ENCODE measurements at places on chromosomes 16 and 17.

DNA sequence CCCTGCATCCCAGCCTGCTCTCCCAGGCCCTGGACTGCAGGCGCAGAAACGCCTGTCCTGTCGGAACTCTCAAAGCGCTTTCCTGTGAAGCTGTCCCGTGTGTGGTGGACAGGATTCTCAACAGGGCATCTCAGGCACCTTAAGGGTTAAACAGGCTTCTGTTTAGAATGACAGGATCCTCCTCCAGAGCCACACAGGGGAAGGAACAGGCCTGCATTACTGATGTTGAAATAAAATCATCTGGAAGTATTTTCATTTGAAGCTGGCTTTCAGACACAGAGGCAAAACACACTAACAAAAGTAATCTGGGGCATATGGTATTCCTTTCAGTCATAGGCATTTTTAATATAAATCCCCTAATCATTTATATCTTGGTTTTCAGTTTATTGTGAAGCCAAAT is 7.4 kb downstream of the HS3ST3A1 start:
- DNase-seq, result no peak

DNA sequence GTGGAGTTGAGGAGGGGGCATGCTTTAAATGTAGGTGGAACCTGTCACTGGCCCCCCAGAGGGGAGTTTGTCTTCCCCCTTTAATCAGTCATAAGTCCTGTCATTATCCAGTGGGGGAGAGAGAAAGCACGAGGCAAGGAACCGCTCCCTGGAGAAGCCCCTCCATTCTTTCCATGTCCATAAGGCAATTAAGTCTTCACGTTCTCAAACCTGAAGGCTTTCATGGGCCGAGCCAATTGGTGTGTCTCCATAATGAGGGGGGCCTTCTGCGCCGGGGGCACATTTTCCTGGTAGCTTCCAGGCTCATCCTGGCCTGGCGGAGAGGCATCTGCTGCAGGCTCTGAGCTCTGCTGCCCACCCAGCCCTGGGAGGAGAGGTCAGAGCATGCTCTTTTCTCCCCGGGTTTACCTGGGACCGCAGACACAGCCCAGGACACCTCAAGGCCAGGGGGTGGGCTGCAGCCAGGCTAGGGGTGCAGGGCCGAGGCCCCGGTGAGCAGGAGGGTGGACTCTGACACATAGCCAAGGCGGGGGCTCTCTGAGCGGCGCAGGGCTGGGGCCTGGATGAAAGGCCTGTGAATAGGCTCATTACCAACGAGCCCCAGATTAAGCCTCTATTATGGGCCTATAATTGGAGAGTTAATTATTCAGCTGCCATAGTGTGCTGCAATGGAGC is 42.5 kb downstream of the C16orf78 start:
- DNase-seq, result no peak

- DNase-seq, result no peak
These were observed 34.3 kb upstream of the RBFOX3 start for GRCh38 chr17:79645022-79645776.

- DNase-seq, result no peak
These were observed 1681.9 kb downstream of the TP53TG3F start for GRCh38 chr16:35141303-35141702.

- DNase-seq, result no peak
These were observed 29.1 kb downstream of the PPM1D start for GRCh38 chr17:60629120-60629519.

- no peak for DNase-seq
These were observed 13.9 kb upstream of the WNT3 start for GRCh38 chr17:46832331-46832821.

DNA sequence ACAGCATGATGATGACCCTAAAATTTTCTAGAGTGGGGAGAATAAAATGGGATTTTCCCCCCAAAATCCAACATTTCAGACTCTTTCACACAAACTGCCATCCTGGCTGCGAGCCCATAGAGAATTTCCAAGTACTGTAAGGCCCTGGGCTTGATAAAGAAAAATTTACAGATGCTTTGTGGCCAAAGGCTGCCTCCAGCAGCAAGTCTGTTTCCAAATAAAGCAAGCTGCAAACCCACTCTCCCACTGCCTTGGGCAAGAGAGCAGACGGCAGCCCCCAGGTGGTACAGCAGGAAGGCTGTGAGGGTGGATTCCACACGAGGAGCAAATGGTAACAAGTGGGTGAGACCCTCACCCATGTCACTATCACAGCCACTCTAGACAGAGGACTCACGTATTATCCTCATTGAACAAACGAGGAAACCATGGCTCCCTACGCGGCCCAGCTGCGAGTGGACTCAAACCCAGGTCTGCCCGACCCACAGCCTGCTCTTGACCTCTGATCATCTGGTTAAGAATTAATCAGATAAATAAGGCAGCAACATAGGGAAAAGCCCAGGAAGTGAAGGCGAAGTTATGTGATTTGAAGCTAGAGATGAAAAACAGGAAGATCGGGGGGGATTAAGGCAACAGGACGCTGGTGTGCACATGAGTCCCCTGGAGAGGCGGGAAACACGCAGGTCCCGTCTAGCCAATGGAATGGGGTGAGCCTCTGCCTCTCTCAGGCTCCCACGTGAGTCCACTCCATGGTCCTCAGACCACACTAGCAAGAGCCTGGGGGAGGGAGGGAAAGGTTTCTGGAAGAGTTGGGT is 37.4 kb downstream of the AXIN2 start:
- DNase-seq, result no peak

DNA sequence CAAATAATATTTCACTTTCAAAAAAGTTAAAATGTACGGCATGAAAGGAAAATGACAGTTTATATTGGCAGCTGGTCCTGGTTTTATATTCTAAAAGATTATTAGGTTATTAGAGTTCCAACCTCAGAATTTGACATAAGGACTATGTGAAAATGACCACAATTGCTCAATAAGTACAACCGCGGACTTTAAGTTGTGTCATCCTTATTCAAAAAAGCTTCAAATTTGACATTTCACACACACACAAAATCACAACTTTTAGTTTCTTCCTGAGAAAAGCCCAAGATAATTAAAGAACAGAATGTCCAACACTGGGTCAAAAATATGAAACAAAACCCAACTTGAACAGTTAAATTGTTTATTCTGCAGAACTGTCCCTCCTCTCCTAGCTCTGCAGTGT is 133.2 kb upstream of the AXIN2 start:
- no peak for DNase-seq

GRCh38 chr17:83151442-83152226 is 72.2 kb downstream of the METRNL start:
- no peak for DNase-seq

DNA sequence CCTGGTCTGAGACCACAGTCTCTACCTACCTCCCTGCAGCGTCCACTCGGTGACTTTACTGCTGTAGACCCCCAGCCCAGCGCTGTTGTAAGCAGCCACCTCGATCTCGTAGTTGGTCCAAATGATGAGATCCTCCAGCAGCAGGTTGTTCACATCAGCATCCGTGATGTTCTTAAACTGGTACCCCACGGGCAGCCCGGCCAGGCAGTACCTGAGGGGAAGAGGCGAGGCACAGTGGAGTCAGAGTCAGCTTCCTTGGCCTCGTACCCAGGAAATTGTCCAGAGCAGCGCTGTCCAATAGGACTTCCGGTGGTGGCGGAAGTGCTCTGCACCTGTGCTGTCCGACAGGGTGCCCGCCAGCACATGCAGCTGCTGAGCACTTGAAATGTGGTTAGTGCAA is 104.0 kb upstream of the CDC42EP4 start:
- DNase-seq, result no peak

- no peak for DNase-seq
These were observed 125.2 kb upstream of the SDK2 start for GRCh38 chr17:73769479-73769878.

DNA sequence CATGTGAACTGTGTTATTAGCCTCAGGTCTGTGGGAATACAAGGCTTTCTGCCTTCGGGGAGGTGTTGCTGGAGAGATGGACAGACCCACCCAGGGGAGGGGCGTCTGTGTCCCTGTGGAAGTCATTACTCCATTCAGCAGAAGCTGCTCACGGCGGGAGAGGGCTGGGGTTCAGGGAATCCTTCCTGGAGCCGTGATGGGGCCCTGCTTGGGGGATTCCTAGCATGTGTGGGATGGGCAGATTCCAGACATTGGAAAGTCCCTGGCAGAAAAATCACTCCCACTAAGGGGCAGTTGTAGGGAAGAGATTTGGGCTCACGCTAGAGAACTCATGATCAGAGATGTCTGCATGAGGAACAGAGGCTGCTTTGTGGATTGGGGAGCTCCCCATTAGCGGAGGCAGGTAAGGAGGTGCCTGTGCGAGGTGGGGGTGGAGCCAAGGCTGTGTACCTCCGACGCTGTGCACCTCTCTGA is 56.3 kb upstream of the IL34 start:
- DNase-seq, result no peak

DNA sequence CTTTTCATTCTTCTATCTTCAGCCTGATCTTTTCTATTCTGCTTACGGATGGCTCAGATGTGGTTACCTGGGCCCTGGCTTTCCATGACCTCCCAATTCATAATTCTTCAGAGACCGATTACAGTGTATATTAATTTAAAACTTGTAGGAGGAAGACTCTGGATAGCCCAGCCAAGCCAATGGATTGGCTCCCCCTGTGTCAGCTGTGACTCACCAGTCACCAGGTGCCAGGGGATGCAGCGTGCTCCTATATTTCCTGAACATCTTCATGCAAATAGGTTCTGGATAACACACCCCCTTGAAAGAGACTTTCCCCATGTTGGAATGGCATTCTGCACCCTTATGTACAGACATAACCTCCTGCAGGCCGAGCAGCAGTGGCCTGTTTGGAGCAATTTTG is 208.3 kb upstream of the WSCD1 start:
- no peak for DNase-seq
